ENCODE measurements at places on chromosomes 7 and 10. TPM values are rescaled to one million over a fixed set of nuclear protein-coding genes. Genes with fewer than 3 reads are reported as not detected.

DNA sequence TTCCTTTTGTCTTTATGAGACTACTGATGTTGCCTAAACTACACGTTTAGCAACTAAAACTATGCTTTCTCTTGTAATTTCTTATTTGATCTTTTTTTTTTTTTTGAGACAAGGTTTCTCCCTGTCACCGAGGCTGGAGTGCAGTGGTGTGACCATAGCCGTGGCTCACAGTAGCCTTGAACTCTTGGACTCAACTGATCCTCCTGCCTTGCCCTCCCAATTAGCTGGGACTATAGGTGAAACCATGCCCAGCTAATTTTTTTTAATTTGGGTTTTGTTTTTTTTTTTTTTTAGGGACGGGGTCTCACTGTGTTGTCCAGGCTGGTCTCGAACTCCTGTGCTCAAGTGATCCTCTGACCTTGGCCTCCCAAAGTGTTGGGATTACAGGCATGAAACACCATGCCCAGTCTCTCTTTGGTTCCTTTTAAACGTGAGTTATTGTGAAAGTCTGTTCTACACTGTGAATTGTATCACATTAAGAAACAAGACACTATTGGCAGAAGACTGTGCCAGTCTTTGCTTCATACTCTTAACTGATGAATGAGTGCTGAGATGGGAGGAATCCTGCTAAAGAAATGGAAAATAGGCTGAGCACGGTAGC is 6.4 kb downstream of the TMEM248 start:
- DNase-seq: no peak

- DNase-seq: no peak
Observed at GRCh38 chr7:137026176-137026500, 157.7 kb downstream of the CHRM2 start.

Gene UNC5B
- polyA plus RNA-seq: 41.4 TPM

Gene UBE2H
- polyA plus RNA-seq: 104 TPM

GRCh38 chr7:730501-731439 is 3.7 kb upstream of the PRKAR1B start:
- no peak for DNase-seq

- peak; percentile 74 for DNase-seq
Observed at GRCh38 chr7:94908323-94909178, 1.2 kb downstream of the PPP1R9A start.

DNA sequence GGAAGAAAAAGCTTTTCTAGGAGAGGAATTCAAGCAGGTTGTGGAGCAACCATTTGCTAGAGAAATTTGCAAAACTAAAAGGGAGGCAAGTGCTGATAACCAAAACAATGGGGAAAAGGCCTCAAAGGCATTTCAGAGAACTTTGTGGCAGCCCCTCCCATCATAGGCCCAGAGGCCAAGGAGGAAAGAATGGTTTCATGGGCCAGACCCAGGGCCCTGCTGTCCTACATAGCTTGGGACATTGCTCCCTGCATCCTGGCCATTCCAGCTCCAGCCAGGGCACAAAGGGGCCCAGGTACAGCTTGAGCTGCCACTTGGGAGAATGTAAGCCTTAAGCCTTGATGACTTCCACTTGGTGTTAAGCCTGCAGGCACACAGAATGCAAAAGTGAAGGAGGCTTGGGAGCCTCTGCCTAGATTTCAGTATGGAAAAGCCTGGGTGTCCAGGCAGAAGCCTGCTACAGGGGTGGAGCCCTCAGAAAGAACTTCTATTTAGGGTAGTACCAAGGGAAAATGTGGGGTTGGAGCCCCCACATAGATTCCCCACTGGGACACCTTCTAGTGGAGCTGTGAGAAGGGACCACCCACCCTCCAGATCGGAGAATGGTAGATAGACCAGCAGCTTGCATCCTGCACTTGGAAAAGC is 91.2 kb downstream of the RALA start:
- DNase-seq: no peak

Gene LHFPL3
- polyA plus RNA-seq: 9.1 TPM

Gene NME8
- polyA plus RNA-seq: 0.53 TPM

GRCh38 chr10:28581916-28582315 is 49.0 kb downstream of the WAC start:
- no peak for DNase-seq

GRCh38 chr10:51436805-51437204 is 262.6 kb downstream of the CSTF2T start:
- no peak for DNase-seq

Gene HTR7
- 0.33 TPM for polyA plus RNA-seq

Gene RARRES2
- polyA plus RNA-seq: 55.6 TPM

- DNase-seq: no peak
Observed at GRCh38 chr7:128194533-128195282, 46.4 kb upstream of the LEP start.

Gene FLNC
- polyA plus RNA-seq: 15.8 TPM

- peak; percentile 68 for DNase-seq
Observed at GRCh38 chr10:6580279-6581029, 378 bp upstream of the PRKCQ start.

Gene GBX1
- not detected for polyA plus RNA-seq

Gene ASAH2B
- polyA plus RNA-seq: 12.1 TPM

Gene OPN4
- not detected for polyA plus RNA-seq

DNA sequence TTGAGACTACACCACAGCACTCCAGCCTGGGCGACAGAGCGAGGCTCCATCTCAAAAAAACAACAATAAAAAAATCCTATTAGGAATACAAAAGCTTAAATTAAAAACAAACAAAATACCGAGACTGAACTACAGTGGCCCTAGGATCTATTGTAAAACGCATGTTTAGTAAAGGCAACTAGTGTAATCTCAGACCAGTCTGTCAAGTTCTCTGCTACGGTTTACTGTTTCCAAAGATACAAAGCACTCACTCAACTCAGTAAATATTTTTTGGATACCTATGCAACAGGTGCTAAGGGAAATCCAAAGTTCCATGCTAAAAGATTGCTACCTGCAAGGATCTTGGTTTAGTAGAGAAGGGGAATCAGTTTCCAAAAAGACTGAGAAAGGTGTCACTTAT is 3.4 kb upstream of the MIOS start:
- no peak for DNase-seq

DNA sequence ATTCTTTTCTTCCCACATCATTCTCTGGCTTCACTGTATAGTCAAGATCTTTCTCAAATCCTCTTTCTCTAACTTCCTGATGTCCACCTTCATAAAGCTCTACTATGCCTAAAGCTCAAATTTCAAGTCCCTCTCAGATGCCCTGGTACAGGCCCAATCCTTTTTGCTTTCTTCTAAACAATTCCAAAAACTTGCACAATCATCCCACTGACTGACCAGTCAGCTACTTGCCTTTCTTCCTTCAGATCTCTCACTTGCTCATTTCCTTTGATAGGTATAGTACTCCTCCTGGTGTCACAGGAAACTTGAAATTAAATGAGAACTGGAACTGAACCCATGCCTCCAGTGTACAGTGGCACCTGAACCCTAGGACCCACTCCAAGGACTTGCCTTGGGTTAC is 18.2 kb downstream of the SEC31B start:
- DNase-seq: no peak

- no peak for DNase-seq
Observed at GRCh38 chr10:69475433-69475830, 24.2 kb downstream of the TSPAN15 start.

DNA sequence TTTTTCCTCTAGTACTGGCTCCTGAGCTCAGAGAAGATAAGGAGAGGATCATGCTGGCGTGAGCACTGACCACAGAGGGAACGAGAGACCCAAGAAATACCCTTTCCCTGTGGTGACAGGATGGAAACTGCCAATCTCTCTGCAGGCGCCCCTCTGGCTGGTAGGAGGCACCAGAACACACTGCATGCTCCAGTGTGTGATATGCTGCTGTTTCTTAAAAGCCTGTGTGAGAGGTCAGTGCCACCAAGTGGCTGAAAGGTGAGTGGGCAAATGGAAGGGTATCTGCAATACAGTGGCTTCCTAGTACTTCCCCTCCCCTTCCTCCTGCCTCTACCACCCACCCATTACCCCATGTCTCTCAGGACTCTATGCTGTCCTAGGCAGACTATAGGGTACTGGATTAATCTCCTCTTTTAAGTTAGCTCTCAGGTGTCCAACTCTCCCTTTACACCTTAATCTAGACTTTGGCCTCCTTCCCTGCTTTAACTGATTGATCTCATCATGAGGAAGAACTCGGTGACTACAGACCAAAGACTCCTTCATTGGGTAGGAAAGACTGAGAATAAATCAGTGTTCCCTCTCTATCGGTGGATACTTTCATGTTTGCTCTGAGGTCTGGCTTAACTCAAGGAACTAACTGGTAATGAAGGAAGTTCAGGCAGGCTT is 283.6 kb downstream of the ADRA2A start:
- DNase-seq: peak; percentile 29

Gene CYP2C9
- polyA plus RNA-seq: 4.8 TPM

Gene KCND2
- polyA plus RNA-seq: 1.8 TPM

DNA sequence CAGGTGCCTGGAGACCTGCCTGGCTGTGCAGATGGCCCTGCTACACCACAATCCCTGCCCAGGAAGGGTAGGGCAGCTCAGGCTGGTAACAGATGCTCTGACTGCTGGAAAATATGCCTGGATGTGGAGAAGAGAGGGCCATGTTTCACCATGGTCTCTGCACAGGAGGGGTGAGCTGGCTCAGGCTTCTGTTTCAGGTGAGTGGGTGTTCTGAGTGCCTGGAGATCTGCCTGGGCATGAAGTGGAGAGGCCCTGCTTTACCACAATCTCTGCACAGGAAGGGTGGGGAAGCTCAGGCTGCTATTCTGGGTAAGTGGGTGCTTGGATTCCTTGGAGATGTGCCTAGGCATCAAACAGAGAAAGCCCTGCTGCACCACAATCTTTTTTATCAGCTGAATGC is 350.1 kb downstream of the KIF20B start:
- no peak for DNase-seq

GRCh38 chr7:55124989-55125875 is 106.4 kb downstream of the EGFR start:
- DNase-seq: no peak

GRCh38 chr10:77603534-77603927 is 34.1 kb downstream of the KCNMA1 start:
- DNase-seq: no peak

Gene R3HCC1L
- 19.7 TPM for polyA plus RNA-seq

GRCh38 chr7:69610374-69611084 is 12.3 kb downstream of the AUTS2 start:
- DNase-seq: no peak

Gene CCL24
- polyA plus RNA-seq: 0.93 TPM

GRCh38 chr7:121924269-121925186 is 51.6 kb downstream of the PTPRZ1 start:
- no peak for DNase-seq

DNA sequence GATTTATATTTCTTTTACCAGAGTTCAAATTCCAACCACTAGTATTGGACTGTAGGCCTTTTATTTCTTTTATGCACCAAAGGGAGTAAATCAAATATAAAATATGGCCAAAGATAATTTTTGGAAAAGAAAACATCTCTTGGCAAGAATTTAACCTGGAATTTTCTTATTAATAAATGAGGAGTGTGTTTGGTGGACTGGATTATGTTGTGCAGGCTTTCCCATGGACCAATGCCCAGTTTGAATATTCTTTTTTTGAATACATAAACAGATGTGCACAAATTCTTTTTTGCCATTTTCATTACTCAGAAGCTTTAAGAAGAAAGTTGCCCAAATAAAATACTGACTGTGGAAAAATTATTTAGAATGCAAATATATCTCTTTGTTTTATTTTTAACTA is 22.1 kb upstream of the PRKG1 start:
- DNase-seq: no peak

Gene ZNF239
- polyA plus RNA-seq: 11.7 TPM

DNA sequence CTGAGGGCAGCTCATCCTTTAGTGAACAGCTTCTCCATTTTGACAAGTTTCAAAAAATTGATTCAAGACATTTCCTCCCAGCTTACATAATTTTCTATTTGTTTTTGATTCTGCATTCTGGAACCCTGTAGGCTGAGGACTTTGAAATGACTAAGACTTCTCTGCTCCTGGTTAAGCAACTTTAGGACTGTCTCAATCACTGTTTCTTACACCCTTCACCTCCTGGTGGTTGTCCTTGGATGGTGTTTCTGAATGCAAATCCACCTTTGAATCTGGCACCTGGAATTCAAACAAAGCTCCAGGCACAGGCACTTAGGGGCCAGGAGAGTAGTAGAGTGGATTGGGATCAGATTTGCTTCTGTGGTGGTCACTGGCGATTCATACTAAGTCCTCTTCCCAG is 595.5 kb downstream of the LRMDA start:
- no peak for DNase-seq

Gene TSPAN15
- 59.6 TPM for polyA plus RNA-seq

- peak; percentile 78 for DNase-seq
Observed at GRCh38 chr10:30671026-30671616, 41.6 kb upstream of the LYZL2 start.

Gene BTBD16
- polyA plus RNA-seq: 1.3 TPM

- no peak for DNase-seq
Observed at GRCh38 chr10:46014206-46014605, 16.2 kb downstream of the NCOA4 start.

DNA sequence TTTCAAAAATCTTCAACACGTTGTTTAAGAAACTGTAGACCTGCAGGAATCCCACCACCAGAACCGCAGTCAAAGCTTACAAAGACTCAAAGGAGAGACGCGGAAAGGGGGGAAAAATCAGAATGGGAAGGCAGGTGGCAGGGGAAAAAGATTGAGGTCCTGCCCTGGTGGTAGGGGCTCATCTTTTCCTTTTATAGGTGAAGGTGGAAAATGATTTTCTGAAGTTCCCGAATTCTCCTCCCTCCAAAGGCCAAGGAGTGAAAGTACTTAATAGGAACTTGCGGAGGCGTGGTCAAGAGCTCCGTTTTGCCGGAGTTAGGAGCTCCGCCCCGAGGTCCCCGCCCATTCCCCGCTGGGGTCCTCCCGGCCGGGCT is 724 bp downstream of the BBIP1 start:
- DNase-seq: peak; percentile 96

GRCh38 chr10:129133856-129134255 is 333.2 kb upstream of the MGMT start:
- DNase-seq: peak; percentile 49

- no peak for DNase-seq
Observed at GRCh38 chr10:17068953-17069352, 60.7 kb downstream of the CUBN start.

- no peak for DNase-seq
Observed at GRCh38 chr10:26423722-26424121, 14.4 kb upstream of the APBB1IP start.

Gene PALD1
- polyA plus RNA-seq: 12.7 TPM

Gene FAM107B
- 80.1 TPM for polyA plus RNA-seq

Gene MOGAT3
- 1.7 TPM for polyA plus RNA-seq

Gene STOX1
- polyA plus RNA-seq: 10.0 TPM

DNA sequence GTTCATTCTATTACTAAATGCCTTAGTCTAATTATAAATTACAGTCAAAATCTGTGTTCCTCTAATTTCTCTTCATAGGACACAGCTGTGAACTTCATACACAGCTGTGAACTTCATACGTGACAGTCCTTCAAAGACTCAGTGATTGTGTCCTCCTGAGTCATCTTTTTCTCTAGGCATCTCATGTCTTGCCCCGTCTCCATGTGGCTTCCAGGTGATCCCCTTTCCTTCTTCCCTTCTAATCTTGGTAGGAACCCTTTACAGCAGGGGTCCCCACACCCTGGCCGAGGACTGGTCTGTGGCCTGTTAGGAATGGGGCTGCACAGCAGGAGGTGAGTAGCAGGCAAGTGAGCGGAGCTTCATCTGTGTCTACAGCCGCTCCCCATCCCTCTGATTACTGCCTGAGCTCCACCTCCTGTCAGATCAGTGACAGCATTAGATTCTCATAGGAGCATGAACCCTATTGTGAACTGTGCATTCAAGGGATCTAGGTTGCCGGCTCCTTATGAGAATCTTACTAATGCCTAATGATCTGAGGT is 14.0 kb upstream of the EIF5AL1 start:
- DNase-seq: no peak
